ENCODE measurements at places on chromosomes 2 and 18. TPM values are rescaled to one million over a fixed set of nuclear protein-coding genes. Genes with fewer than 3 reads are reported as not detected.
A peak's percentile ranks its signal among the peaks of the same experiment; 100 is the strongest.

DNA sequence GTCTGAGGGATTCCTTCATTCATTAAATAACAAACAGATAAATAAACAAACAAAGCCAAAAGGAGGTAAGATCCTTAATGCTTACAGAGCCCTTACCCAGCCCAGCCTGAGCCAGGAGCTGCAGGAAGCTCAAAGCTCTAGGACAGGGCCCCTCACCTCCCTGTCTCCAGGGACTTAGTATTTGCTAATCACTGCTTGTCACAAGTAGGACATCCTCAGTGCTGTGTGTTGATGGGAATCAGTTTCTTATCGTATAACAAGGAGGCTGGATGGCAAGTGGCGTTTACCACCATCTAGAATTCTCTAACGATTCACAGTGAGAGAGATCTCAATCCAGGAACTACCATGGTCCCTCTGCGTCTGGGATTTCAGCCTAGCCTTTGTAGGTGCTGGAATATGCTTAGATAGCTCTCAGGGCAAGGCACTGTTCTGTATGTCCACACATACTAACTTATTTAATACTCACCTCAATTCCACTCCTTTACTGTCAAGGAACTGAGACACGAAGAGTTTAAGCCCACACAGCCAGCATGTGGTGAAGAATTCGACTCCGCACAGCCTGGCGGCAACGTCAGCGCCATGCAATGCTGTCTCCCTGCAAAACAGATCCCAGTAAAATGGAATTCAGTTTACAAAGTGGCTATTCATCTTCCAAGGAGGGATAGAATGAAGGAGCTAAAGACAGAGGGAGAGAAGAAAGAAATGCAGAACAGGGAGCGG is 164.8 kb downstream of the MYCN start:
- H3K4me1 ChIP-seq: peaks cover 22% of the 10 kb centered on the region
- no peaks in the 10 kb centered on the region for H3K27me3 ChIP-seq
- peak overlapping the region; percentile 79 for H3K27ac ChIP-seq
- peak overlapping the region; percentile 81 for H3K4me3 ChIP-seq

DNA sequence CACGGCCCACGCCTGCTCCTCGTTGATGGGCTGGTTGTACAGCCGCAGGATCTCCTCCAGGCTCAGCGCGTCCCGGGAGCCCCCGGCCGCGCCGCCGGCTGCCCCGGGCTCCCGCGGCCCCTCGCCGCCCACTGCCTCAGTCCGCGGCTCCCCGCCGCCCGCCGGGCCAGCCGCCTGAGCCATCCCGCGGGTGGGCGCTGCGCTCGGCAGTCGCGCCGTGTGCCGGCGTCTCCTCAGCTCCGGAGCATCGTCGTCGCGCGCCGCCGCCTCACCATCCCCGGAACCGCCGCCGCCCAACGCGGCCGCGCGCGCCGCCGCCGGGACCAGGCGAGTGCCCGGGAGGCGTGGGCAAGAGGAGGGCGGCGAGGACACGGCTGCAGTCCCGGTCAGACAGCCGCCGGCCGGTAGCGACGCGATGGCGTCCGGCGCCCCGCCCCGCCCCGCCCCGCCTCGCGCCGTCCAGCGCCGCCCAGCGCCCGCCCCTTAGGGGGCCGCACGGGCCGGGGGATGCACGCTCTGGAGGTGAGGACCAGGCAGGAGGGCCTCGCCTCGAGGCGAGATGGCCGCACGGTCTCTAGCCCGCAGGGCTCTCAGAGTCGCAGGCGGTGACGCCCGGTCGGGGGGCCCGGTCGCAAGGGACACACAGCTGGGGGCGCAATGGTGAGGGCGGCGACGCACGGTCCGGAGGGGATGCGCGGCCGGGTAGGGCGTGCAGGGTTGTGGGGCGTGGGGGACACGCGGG is at the start of gene SPIRE1:
Gene SPIRE1, minus strand, starts transcription at position 424 of the 742 bp plus-strand sequence. Its CDS starts 241 bp downstream, at position 183.
- DNase-seq: peak; percentile 83
- no peaks in the 10 kb centered on the region for H3K36me3 ChIP-seq
- no peak within 1 kb of the TSS for H3K27ac ChIP-seq

The COL4A3 gene
- 2.1 TPM for total RNA-seq

GRCh38 chr2:11491348-11491933 is 25.5 kb upstream of the E2F6 start:
- H3K36me3 ChIP-seq: peaks cover 41% of the 10 kb centered on the region
- H3K4me1 ChIP-seq: peaks cover 36% of the 10 kb centered on the region
- H3K27me3 ChIP-seq: no peaks in the 10 kb centered on the region
- peak overlapping the region; percentile 4 for H3K27ac ChIP-seq
- H3K4me3 ChIP-seq: no peak overlapping the region
- no peak for DNase-seq

The NGEF gene
- total RNA-seq: 2.8 TPM

DNA sequence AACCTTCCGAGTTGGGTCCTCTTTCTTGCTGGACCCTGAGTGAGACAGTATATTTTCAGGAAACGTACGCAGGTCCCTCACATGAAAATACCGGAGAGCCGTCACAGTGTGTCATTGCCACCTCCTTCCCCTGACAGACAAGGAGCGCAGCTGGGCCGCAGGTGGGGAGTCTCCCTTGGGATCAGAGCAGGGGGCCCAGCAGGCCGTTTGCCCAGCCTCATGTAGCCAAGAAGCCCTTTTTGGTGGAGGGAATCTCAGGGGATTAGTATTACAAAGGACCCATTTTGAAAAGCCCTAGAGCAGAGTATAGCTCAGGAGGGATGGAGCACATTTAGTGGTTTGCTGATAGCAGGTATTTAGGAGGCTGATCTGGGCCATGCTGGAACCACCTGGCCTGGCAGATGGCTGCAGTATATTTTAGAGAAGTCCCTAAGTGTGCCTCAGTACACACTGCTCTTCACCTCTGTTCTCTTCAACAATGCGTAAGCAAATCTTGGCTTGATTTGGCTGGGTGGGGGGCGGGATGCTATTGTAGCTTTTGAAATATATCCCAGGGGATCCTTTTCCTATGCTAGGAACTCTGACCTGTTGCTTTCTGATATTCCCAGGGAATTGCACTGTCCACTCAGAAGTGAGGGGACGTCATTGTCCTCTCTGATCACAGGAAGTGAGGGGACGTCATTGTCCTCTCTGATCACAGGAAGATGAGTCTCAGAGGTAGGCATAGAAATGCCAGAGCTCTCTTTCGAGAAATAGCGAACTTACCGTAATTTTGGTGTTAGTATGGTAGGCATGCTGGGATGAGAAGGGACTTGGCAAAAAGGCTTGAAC is 171.9 kb downstream of the HRH4 start:
- no peak overlapping the region for H3K4me3 ChIP-seq
- H3K36me3 ChIP-seq: no peaks in the 10 kb centered on the region
- no peak for DNase-seq
- H3K4me1 ChIP-seq: no peaks in the 10 kb centered on the region
- no peaks in the 10 kb centered on the region for H3K27me3 ChIP-seq
- H3K27ac ChIP-seq: no peak overlapping the region

The KCNE4 gene
- 0.22 TPM for total RNA-seq

The IL36G gene
- total RNA-seq: not detected

DNA sequence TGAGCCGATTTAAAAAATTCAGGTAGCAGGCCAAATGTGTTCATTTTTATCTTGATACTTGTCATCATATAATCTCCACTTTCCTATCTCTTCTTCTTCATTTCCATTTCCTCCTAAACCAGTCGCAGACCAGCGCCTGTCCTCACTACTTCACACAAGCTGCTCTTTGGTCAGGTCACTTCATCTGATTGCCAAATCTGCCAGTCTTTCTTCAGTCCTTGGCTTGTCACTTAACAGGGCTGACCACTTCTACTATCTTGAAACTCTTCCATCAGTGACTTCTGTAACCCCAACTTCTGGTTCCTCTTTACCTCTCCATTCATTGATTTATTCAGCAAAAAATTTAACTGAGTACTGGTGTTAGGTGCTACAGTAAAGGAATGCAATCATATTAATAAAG is 18.0 kb upstream of the SPRED2 start:
- DNase-seq: no peak
- H3K36me3 ChIP-seq: no peaks in the 10 kb centered on the region
- no peaks in the 10 kb centered on the region for H3K27me3 ChIP-seq
- no peaks in the 10 kb centered on the region for H3K4me1 ChIP-seq
- H3K27ac ChIP-seq: no peak overlapping the region

- no peaks in the 10 kb centered on the region for H3K4me1 ChIP-seq
- H3K27me3 ChIP-seq: no peaks in the 10 kb centered on the region
- no peak overlapping the region for H3K27ac ChIP-seq
- DNase-seq: no peak
- H3K4me3 ChIP-seq: no peak overlapping the region
- peaks cover 3% of the 10 kb centered on the region for H3K36me3 ChIP-seq
These were observed 45.5 kb downstream of the TWSG1 start for GRCh38 chr18:9380101-9380500.

DNA sequence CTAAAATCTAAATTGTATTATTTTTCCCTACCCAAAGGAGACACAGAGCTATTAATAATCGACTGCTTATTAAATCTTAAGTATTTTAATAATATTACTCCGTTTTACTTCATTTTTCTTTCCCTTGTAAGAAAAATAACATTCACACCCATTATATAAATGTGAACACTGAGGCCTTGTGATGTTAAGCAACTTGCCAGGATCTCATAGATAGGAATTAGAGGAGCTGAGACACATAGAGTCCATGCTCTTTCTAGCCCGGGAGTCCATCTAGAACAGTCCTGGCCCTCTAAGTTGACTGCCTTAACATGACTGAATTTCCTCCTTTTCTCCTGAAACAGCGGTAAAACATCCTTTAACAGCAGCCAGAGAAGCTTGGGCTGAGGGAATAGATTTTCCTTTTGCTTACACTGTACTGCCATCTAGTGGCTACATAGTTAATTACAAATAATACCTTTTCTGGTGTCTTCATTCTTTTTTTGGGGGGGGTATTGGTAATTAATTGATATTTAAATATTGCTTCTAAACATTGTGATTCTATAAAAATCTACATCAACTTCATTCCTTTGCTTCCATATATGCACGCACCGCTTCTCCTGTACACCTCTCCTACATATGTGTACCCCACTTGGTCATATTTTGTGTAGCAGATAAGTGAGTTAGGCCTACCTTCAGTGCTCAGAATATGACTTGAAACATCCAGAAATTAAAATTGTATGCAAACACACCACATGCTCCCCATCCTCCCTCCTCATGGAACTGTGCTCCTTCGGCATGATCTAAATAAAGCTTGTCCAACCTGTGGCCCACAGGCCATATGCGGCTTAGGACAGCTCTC is 125.8 kb upstream of the HNMT start:
- DNase-seq: no peak
- H3K27me3 ChIP-seq: no peaks in the 10 kb centered on the region
- H3K36me3 ChIP-seq: no peaks in the 10 kb centered on the region
- H3K27ac ChIP-seq: no peak overlapping the region
- H3K4me1 ChIP-seq: peaks cover 4% of the 10 kb centered on the region
- no peak overlapping the region for H3K4me3 ChIP-seq

The TMEM182 gene
- total RNA-seq: 5.6 TPM

GRCh38 chr2:54639609-54640008 is 83.9 kb upstream of the EML6 start:
- no peak overlapping the region for H3K4me3 ChIP-seq
- no peak for DNase-seq
- no peaks in the 10 kb centered on the region for H3K4me1 ChIP-seq
- H3K36me3 ChIP-seq: peaks cover 81% of the 10 kb centered on the region

The PCGF1 gene
- 21.4 TPM for total RNA-seq

The DES gene
- total RNA-seq: 3.8 TPM

DNA sequence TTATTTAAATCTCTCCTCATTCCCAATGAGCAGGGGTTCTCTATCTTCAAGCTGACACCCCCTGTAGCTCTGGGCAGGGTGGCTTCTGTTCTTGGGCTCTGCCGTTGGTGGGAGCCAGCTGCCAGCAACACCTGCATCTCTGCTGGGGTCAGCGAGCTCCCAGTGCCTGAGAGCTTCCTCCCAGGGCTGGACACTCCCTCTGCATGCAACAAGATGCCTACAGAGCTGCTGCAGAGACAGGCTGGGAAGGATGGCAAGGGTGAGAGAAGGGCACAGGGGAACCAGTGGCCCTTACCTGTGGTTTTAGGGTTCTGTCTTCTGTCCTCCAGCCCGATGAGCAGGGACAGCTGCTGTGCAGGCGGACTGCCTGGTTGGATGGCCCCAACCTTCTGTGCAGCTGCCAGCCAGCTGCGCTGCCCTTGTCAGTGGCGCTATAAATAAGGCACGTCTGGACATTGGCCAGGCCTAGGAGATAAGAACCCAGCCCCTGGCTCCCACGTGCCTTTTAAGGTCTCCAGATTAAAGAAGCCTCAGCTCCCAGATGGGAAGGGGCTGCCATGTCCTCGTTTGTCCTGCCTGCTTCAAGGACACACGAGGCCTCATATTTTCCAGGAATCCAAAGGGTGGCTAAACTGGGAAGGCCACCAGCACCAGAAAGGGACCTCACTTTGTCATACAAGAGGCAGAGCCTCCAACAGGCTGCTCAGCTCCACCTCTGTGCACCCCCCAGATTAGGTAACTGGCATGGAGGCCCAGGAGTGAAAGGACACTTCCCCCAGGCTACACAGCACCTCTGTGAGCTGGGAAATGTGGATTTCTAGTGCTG is 39.5 kb upstream of the FHL2 start:
- no peak overlapping the region for H3K27ac ChIP-seq
- no peaks in the 10 kb centered on the region for H3K36me3 ChIP-seq
- H3K4me1 ChIP-seq: no peaks in the 10 kb centered on the region

DNA sequence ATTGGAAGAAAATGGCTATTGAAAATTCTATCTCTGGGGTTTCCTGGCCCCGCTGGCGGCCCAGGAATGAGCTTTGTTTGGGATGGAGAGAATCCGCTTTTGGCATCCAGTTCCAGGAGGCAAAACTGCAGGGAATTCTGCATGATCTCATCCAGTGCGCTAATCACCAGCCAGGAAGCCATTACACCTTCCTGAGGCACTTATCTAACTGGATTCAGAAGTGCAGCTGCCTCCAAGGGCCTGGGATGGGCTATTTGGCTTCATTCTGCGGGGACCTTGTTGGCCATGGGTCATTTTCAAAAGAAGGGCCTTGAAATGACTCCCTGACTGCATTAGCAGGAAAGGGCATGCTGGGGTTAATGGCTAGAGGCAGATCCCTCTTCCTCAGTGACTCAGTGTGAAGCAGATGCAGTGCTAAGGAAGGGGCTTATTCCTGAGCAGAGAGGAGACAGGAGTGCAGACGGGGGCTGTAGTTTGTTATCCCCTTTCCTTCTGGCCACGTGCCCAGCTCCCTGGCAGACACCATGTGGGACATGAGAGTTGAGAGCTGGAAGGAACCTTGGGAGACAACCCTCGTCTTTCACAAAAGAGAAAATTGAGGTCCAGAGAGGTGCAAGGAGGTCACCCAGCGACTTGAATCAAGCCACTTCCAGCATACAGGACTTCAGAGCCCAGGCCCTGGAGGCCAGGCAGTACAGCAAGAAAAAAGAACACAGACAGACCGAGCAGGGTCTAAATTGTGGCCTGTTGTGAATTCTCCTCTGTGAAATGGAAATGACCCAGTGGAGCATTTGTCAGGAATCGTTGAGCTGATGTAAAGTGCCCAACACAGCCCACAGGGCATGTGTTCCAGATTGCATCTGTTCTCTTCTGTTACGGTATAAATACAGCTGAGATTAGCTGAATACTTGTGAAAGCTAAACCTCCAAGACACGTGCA is 161.8 kb downstream of the PRKCE start:
- H3K27me3 ChIP-seq: no peaks in the 10 kb centered on the region
- H3K36me3 ChIP-seq: no peaks in the 10 kb centered on the region
- H3K4me1 ChIP-seq: peaks cover 15% of the 10 kb centered on the region
- no peak for DNase-seq
- peak overlapping the region; percentile 66 for H3K27ac ChIP-seq

Data from endodermal cell (in vitro differentiated cells).